Stimulated activated CD8-positive, alpha-beta memory T cell treated with anti-CD3 and anti-CD28 coated beads, Interleukin-2, amount 100 ng/mL, for 1 hour (primary cell): ENCODE measurements at places on chromosomes 6 and 20.

GRCh38 chr6:43115365-43115764, 39.3 kb downstream of the PTK7 start:
- DNase-seq: no peak

GRCh38 chr20:57787990-57788781, 78.4 kb upstream of the PMEPA1 start:
- DNase-seq: no peak

GRCh38 chr6:89948876-89949275, 54.6 kb downstream of the GJA10 start:
- no peak for DNase-seq

DNA sequence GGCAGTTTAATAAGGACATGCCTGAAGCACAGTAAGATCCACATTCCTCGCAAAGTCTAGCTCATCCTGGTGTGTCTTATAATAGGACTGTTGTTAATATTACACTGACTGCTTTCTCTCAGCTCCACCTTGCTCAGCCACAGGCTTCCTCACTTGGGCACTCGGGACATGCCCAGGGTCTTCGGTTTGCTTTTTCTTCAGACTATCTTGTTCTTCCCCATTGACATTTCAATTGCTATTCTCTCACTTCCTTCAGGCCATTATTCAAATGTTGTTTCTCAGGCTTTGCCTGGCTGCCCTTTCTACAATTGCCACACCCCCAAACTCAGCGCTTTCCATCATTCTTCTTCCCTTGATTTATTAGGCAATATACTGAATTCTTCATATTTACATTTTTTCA, 274.8 kb upstream of the RGS17 start:
- DNase-seq: no peak

DNA sequence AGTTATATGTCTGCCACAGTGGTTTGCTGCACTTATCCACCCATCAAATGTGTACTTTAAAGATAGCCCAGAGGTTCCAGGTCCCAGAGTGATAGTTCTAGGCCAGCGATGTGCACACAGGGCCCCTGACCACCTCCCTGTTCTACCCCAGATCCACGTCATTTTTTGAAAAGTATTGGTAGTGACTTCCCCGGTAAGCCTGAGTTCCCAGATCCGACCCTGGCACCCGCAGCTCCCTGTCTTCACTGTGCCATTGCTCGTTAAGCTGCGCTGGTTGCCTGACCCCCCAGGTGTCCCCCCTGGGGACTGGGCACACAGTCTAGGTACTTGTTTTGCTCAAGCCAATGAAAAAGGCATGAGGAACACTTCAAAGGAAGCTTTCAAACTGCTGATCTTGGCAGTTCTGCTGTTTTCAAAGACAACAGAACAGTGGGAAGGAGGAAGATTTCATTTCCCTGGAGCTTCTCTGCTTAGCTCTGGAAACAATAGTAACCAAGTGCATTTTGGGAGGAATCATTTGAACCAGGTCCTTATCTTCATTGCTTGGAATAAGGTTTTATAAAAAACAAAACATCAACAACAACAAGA, 116.3 kb upstream of the TAB2 start:
- DNase-seq: no peak

- DNase-seq: no peak
Observed at GRCh38 chr6:152305672-152306071, 331.5 kb downstream of the SYNE1 start.

DNA sequence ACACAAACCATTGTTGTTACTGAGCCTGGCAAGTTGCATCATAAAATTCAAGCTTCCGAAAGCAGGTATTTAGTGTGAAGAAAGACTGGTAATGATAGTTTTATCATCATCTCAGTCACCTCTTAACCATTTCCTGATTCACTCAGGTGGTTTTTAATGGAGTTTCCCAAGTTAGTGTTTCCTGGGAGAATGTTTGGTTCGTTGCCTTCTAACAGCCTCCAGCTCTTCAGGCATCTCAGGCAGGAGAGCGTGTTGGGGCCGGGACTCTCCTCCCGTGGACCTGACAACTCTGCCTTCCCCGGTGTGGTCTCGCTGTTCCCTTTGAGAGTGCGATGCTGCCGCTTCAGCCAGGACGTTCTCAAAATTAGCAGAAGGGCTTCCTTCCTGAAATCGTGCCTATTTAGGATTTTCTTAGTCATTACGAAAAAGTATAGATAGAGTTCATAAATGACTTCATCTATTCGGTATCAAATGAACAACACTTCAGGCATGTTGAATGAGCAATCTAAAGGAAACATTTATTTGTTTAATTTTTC, 105.0 kb upstream of the QKI start:
- no peak for DNase-seq

DNA sequence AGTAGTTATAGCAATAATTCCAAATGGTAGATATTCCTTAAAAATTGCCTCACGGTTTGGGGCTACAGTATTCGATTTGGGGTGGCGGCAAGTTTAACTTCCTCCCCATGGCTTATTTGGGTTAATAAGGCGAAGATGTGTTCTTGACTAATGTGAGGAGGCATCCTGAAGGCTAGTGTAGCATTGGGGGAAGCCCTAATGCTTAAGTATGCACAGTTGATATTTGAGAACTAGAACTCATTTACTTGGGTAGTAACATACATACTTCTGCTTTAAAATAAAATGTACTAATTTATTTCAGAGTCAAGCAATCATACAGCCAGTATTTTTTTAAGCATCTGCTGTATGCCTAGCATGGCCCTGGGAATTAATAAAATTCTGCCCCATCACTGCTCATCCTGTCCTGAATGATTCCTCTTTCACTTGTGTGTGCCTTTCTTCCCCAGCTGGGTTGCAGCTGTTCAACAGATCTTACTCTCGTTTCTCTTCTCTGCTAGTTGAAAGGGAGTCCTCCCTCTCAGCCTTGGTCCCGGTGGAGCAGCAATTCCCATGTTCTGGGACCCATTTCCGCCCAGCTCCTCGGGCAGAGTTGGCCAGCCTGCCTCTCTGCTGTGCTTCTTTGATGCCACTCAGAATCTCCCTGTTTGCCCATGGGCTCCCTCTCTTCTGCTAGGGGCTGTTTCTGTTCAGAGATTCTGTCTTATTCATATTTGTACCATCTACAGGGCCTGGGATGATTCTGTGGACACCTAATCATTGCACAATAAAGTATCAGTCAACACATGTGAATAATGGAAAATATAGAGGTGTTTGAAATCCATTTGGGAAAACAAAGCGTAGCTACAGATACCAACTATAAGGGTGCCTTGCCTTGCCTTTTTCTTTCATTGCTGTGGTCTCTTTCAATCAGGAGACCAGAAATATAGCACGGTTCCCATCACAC, 104.8 kb downstream of the ARID1B start:
- no peak for DNase-seq

- no peak for DNase-seq
Observed at GRCh38 chr6:37481711-37482605, 17.7 kb downstream of the CCDC167 start.

GRCh38 chr6:34958734-34959133, 69.7 kb downstream of the ANKS1A start:
- DNase-seq: no peak
